ENCODE measurements at places on chromosomes 12 and 14.

GRCh38 chr14:102945346-102946130 is 23.1 kb downstream of the AMN start:
- DNase-seq, result no peak

DNA sequence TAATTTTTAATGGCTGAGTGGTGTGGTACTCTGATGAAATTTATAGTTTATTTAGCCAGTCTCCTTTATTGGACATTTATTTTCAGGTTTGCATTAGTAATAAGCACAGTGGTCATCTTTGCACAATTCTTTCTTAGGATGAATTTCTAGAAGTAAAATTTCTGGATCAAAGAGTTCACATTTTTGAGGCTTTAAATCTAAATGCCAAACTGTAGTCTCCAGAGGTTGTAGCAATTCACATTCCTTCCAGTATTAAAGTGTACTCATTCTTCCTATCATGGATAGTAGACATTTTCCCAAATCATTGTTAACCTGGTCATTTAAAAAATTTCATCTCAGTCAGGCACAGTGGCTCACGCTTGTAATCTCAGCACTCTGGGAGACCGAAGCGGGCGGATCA is 24.8 kb downstream of the SLC39A9 start:
- no peak for DNase-seq

DNA sequence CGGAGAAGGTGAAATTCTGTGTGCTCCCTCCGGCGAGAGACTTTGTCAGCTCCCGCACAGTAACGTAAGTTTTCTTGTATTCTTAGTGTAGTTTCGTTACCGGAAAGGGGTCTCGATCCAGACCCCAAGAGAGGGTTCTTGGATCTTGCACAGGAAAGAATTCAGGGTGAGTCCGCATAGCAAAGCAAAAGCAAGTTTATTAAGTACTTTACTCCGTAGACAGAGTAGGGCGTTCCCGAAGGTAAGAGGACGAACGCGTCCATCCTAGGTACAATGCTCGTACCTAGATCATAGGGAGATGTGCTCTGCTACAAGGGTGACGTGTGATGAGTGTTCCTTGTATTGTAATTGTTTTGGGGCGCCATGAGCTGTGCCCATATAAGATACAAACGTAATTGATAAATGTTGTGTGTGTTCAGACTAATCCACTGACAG is 293 bp downstream of the IFI27L1 start:
- peak; percentile 58 for DNase-seq

- no peak for DNase-seq
These were observed 46.7 kb downstream of the KICS2 start for GRCh38 chr12:64175254-64175945.

Data from Kasumi-1 (cell line).